Stomach (tissue), 19 donors: ENCODE measurements at places on chromosomes 16 and 17.

- no peak for DNase-seq
These were observed 21.2 kb upstream of the PHAF1 start for GRCh38 chr16:67088551-67088950.

DNA sequence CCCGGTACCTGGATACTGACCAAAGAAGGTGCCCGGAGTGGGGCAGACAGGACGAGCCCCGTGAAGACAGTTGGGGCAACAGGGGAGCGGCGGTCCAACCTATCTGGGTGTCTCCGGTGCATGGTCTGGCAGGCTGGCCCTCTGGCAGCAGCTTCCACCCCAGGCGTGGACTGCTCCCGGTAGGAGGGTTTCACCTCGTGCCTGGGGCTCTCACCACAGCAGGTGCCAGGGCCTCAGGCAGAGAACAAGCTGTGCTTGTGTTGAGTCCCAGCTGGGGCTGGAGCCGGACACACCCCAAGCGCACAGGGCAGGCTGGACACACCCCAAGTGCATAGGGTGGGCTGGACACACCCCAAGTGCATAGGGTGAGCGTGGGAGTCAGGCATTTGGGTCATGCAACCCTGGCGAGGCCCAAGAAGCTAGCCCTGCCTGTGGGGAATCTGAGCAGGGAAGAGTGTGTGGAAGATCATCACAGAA is 1.5 kb upstream of the FBXL16 start:
- DNase-seq, result no peak

DNA sequence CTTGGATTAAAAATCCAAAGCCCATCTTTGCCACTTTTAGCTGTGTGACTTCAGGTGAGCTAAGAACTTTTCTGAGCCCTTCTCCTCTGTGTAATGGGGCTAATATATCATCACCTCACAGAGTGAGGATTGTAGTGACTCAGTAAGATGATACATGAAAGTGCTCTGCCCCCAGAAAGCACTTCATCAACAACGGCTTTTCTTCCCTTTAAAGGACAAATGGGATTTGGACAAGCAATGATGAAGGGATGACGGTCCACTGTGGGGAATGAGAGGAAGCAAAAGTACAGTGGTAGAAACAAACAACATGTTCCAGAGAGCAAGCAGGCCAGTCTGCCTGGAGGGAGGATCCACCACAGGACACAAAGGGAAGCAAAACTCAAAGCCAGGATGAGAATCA is 14.3 kb upstream of the TMED6 start:
- no peak for DNase-seq

DNA sequence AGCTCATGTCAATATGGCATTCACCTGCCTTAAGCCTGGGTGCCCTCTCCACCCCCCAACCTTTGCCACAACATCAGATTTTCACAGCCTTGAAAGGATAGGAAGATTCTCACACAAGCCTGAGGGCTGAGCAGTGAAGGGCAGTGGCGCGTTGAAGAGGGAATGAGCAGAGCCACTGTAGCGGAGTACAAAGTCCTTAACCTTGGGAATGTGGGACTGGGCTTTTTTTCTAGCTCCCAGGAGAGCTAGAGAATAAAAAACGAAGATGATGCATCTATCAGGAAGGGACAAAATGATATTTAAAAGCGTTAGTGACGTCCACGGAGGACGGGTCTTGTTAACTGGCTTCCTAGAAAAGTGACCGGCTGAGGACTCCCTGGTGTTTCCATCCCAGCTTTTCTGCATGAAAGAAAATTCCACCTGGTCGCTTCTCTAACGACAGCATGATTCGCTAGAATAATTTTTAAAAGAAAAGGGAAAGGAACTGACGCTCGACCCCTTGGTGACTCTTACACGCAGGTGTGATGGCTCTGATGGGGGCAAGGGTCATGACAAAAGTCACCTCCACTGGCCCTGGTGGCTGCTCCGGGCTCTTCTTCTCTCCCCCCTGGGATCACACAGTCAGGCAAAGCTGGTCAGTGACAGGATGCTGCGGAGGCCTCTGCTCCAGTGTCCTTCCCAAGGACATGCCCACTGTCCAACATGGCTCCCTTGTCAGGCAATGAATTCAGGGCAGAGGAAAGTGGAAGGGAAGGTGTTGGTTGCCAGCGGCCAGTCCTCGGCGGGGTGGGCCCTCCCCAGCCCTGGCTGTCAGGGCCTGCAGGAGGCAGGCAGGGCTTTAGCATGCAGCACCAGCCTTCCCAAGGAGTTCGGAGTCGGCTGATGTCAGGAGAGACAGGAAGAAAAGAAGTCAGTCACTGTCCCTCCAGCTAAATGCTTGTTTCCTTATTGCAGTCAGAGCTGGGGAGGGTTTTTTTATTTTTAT is 58.4 kb upstream of the IRX3 start:
- no peak for DNase-seq

GRCh38 chr16:84047206-84047605 is 4.6 kb upstream of the SLC38A8 start:
- no peak for DNase-seq

DNA sequence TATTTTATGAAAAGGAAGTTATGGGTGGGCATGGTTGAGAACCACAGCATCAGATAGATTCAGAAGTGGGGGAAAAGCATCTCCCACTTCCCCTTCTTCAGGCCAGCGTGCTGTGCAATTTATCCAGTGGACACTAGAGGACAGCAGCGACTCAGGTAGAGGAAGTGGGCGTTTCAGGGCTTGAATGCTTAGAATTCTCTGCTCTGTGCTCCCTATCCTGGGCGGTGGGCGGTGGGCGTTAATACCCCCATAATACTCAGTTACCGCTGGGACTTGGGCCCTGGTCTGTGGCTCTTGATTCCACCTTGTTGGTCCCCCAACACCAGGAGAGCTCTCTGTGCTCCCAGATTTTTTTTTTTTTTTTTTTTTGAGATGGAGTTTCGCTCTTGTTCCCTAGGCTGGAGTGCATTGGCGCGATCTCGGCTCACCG is 3.7 kb upstream of the LYZL6 start:
- DNase-seq, result peak; percentile 73

- no peak for DNase-seq
These were observed 244.1 kb downstream of the PHKB start for GRCh38 chr16:47705266-47705665.

DNA sequence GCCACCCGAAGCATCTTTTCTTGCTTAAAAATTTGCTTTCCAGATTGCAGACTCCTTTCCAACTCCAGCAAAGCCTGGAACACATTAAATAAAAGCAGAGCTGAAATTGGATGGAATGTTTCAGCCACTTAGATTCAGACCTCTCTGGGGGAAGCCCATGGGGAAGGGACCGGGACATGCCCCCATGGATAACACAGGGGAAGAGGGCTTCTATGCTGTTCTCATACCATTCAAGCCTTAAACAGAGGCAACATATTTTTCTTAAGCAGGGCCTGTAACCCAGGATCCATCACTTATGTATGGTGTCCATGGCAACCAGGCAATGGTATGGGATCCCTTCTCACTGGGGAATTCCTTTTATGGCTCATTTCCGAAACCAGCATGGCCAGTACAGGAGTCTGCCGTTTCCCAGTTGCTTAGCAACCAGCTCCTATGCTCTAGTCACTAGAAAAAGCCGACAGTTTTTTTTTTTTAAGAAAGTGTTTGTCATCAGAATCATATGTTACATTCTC is 62.0 kb upstream of the MARCHF10 start:
- DNase-seq, result no peak

DNA sequence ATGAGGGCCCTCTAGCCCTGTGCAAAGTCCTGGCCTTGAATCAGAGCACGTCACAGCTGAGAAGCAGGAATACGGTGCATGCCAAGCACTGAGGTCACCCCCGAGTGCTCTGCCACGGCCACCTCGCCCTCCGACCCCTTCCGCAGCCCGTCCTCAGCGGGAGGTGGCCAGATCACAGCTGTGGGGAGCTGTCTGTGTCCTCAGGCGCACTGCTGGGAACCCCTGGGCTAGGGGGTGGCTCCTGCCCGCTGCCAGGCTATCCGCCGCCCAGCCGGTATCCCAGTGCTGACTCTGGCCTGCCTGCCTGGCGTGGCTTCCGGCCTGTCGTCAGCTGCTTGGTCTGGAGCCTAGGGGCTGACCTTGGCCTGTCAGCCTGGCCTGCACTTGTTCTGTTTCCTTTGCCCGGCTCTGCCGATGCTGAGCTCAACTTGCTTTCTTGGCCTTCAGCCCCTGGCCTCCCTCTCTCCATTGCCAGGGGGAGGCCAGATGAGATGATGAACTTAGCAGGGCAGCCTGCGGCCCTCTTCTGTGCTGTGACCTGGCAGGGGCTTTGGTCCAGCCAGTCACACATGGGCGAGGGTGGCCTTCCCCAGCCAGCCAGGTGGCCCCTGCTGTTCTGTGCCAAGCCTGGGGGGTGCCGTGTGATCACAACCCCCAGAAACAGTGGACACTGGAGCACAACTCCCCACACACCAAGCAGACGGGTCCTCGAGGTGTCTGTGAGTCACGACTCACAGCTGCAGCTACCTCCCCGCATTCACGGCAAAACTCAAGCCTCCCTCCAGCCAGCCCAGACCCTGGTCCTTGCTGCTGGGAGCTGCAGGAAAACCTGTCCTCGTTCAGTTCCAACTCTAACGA is 77.3 kb downstream of the ZDHHC7 start:
- DNase-seq, result no peak

DNA sequence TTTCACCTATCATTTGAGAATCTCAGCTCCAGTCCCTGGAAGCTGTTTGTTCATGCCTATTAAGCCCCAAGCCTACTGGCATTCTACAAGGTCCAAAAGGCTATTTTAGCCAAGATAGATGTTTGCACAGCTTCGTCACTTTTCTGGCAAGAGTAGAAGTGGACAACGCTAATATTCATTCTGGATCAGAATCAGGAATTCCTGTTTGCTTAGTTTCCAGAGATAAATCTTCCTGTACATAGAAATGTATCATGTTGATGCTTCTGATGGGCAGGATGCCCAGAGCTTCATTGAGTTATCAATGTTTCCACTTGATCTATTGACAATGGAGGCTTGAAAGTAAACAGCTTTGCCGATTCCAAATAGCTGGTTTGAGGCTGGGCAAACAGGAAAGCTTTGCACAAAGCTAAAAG is 260.7 kb upstream of the CA10 start:
- peak; percentile 89 for DNase-seq

DNA sequence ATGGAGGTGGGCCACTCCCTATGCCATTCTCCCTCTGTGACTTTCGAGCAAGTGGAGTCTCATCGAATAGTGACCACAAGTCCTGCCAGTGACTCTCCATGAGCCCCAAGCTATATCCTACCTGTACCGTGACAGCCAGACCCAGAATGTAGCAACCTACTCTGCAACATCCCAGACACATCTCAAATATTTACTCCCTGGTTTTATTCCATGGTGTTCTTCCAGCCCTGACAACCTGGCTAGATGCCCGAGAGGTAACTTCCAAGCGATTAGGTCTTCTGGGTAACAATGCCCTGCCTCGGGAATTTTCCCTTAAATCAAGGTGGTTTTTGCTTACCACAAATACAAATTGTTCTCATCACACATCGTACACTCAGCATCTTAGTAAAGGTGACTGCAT is 211.7 kb downstream of the ZFHX3 start:
- DNase-seq, result no peak

DNA sequence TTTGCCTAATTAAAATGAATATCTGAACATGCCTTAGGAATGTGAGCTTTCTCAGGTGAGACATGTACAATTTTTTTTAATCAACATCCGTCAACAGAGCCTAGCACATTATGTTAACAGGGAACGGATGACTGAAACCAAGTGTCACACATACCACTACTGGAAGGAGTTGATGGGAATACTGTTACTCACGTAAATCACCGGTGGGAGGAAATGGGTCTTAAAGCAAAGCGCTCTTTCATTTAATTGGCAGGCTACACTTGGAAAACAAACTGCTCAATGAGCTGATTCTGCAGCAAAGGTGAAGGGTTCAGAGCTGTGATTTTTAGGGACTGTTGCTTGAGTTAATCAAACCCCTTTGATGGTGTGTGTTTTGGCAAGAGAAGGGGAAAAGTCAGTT is 4.8 kb downstream of the CPPED1 start:
- DNase-seq, result no peak

DNA sequence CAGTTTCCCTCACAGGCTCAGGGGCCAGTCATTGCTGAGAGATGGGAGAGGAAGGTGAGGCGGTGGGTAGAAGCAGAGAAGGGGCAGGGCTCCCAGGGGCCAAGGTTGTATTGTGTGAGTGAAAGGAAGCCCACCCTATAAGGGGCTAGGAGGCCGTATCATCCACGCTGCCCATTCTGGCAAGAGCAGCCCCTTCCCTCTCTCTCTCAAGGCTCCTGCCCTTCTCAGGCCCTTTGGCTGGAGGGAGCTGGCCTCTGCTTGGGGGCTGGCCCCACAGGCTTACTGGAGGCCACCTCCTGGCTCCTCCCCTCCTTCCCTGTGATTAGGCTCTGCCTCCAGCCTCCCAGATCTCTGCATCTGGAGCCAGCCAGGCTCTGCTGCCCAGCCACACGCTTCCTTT is 7.6 kb downstream of the TBKBP1 start:
- no peak for DNase-seq

- DNase-seq, result no peak
These were observed 11.2 kb downstream of the ZNF771 start for GRCh38 chr16:30418350-30419181.

GRCh38 chr17:36197387-36197703 is 787 bp upstream of the CCL3L1 start:
- no peak for DNase-seq

DNA sequence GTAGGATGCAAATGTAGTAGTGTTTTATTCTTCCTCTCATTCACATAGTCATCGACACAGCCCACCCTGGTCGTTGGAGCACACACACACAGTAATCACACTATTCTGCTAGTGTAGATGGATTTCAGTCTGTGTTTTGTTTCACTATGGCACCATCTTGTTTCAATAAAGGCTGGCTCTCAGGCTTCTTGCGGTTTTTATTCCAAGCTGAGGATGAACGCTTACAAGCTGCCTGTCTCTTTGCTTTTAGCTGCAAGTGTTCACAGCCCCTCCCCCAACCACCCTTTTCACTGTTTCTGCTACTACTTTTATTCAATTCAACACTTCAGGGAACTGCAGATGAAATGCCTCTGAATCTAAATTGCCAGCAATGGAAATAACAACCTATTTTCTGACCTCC is 140.9 kb upstream of the PMFBP1 start:
- no peak for DNase-seq

DNA sequence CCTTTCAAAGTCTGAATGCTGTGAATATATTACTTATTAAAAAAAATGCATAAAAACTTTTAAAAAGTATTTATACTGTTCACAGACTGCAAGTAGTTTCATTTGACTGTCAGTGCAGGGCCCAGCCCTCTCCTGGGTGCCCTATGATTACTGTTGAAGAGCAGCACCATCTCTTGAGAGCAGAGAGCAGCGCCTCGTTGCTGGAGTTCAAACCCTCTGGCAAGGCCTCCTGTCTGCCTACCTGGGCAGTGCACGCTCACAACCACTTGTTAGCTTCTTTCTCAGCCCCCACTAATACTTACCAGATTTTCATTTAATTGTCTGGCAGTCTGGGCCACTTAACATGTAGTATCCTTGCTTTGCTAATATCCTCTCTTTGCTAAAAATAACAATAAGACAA is 233.4 kb downstream of the PHKB start:
- DNase-seq, result no peak

GRCh38 chr17:4530799-4531730 is 24.1 kb downstream of the MYBBP1A start:
- no peak for DNase-seq

DNA sequence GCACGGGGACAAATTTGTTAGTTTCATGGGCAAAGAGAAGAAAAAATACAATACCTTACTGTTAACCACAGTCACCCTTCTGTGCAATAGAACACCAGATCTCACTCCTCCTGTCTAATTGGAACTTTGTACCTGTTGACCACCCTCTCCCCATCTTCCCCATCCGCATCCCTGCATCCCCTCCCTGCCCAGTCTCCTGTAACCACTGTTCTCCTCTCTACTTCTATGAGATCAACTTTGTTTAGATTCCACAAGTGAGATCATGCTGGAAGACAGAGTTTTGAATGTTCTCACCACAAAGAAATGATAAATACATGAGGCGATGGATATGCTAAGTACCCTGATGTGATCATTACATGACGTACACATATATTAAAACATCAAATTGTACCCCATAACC is 47.7 kb downstream of the CLEC16A start:
- no peak for DNase-seq
